ENCODE measurements at places on chromosomes 2 and 18. TPM values are rescaled to one million over a fixed set of nuclear protein-coding genes. Genes with fewer than 3 reads are reported as not detected.

The DHRS9 gene
- 0.25 TPM for polyA plus RNA-seq

The PLGLB1 gene
- polyA plus RNA-seq: 6.1 TPM

The RBM43 gene
- 12.0 TPM for polyA plus RNA-seq

The MATN3 gene
- 3.1 TPM for polyA plus RNA-seq

The PIKFYVE gene
- 28.0 TPM for polyA plus RNA-seq

The POTEC gene
- 0.08 TPM for polyA plus RNA-seq

The DCDC2C gene
- polyA plus RNA-seq: 0.50 TPM

The MAP3K19 gene
- polyA plus RNA-seq: 0.30 TPM

The KCNJ3 gene
- polyA plus RNA-seq: 6.3 TPM

The KLHL30 gene
- 0.60 TPM for polyA plus RNA-seq

All from renal pelvis (tissue), 12 donors.